ENCODE measurements at places on chromosomes 12 and 14. TPM values are rescaled to one million over a fixed set of nuclear protein-coding genes. Genes with fewer than 3 reads are reported as not detected.

Gene RNU7-1
- not detected for total RNA-seq

Gene GPR84
- total RNA-seq = not detected

Gene TCL1A
- not detected for total RNA-seq

Gene TMPRSS12
- total RNA-seq = not detected

Gene HCFC2
- 4.8 TPM for total RNA-seq

Gene AKAP5
- total RNA-seq = not detected

Gene METTL1
- total RNA-seq = 11.6 TPM
